ENCODE measurements at places on chromosomes 1 and 21.

- DNase-seq = no peak
Observed at GRCh38 chr1:153180556-153180955, 22.7 kb upstream of the LELP1 start.

- no peak for DNase-seq
Observed at GRCh38 chr21:39052718-39053117, 130.5 kb downstream of the PSMG1 start.

- no peak for DNase-seq
Observed at GRCh38 chr1:56216218-56216617, 363.1 kb downstream of the PLPP3 start.

DNA sequence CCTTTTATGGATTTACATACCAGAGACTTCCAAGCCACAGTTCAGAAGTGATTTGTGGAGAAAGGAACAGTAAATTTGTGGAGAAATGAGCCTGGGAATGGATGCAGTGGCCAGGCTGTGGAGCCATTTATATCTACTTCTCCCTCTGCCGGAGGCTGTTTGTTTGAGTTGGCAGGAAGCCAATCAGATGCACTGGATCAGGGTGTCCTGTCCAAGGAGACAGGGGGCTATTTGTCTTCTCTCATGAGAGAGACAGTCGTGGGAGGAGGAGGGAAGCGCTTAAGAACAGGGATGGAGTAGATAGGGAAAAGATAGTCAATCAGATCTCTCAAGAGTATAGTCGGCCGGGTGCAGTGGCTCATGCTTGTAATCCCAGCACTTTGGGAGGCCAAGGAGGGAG, 2.8 kb upstream of the HAPLN2 start:
- no peak for DNase-seq

- no peak for DNase-seq
Observed at GRCh38 chr1:28044399-28044798, 44.0 kb downstream of the EYA3 start.

DNA sequence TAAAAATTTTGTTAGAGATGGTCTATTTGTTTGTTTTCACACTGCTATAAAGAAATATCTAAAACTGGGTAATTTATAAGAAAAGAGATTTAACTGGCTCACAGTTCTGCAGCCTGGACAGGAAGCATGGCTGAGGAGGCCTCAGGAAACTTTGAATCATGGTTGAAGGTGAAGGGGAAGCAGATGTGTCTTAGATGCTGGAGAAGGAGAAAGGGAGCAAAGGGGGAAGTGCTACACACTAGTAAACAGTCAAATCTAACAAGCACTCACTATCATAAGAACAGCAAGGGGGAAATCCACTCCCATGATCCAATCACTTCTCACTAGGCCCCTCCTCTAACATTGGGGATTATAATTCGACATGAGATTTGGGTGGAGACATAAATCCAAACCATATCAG, 76.8 kb upstream of the COL24A1 start:
- no peak for DNase-seq

GRCh38 chr1:117654493-117655219, 48.8 kb downstream of the TENT5C start:
- no peak for DNase-seq

- DNase-seq = no peak
Observed at GRCh38 chr1:229509576-229509975, 1.4 kb upstream of the NUP133 start.

- no peak for DNase-seq
Observed at GRCh38 chr1:160021376-160022074, 10.3 kb downstream of the PIGM start.

GRCh38 chr21:25107708-25108107, 499.6 kb downstream of the MRPL39 start:
- no peak for DNase-seq

- DNase-seq = no peak
Observed at GRCh38 chr1:10762153-10762523, 34.3 kb downstream of the CASZ1 start.

DNA sequence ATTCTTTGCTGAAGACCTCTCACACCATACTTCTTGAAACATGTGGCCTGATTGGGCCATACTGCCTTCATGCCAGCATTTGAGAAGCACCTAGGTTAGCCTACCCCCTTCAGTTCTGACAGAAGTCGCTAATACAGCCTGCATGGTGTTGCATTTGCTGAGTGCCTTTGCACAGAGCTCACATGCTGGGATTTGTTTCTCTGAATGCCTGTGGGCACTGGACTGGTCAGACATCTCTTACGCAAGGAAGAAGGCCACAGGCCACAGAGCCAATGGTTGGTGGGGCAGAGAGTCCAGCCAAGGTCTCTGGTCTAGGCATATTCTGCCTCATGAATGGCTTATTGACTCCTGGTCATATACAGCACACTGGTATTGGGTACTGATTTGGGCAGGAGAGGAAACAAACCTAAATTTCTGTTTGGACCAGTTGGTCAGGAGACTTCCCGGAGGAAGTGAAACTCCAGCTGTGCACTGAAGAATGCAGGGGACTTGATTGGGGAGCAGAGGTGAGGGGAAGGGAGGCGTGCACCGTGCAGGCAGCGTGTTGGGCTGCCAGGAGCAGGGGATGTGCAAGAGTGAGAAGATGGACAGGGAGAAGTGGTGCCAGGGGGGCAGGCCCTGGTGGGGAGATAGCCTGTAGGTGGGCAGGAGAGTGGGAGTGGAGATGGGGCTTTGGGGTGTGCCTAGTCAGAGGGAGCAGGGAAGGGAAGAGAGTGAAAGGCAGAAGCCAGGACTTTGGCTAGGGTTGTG, 18.1 kb downstream of the URB2 start:
- no peak for DNase-seq

DNA sequence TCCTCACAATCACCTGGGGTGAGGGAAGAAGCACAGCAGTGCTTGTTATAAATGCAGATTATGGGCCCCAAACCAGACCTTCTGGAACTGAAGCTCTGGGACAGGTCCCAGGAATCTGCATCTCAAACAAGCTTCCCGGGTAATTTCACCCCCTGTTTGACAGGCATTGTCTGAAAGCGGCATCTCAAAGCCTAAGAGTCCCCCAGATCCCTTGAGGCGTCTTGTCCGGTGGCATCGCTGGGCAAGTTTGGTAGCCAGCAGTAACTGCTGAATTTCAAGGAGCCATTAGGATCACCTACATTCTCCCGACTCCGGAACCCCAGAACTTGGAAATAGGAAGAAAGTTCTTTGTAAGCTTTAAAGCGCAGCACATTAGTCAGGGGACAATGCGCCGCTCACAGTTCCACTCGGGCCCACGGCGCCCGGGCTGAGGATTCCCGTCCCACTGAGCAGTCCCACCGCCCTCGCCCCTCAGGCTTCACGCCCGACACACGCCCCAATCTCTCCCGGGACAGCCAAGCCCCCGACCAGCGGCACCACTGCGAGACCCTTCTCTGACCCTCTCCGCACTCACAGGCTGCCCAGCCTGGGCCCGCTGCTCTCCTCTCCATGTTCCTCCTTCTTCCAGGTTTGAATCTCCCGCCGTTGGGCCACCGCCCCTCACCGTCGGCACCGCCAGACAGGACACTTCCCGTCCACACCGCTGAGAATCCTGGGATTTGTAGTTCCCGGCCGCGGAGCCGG, at the start of gene IQGAP3:
IQGAP3 (minus strand) TSS at position 647 of the 744 bp plus-strand sequence; CDS start at position 611, 36 bp downstream.
- no peak for DNase-seq

- no peak for DNase-seq
Observed at GRCh38 chr1:172993640-172994039, 57.1 kb downstream of the TNFSF18 start.

- no peak for DNase-seq
Observed at GRCh38 chr1:71828431-71829012, 453.8 kb downstream of the NEGR1 start.

DNA sequence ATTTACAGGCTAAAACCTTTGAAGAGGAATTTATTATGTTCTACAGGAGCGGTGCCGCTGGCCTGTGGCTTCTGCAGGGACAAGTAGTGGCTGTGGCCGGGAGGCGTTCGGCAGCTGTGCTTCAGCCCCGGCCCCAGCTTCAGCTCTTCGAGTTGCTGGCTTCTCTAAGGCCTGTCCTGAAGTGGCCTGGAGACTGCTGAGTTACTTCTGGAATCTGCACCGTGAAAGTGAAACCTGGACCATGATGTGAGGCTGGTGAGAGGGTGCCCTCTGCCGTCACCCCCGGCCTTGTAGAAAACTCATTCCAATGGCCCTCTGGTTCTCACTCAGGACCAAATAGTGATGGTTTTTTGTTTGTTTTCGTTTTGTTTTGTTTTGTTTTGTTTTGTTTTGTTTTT, 48.1 kb downstream of the PRKCZ start:
- no peak for DNase-seq

DNA sequence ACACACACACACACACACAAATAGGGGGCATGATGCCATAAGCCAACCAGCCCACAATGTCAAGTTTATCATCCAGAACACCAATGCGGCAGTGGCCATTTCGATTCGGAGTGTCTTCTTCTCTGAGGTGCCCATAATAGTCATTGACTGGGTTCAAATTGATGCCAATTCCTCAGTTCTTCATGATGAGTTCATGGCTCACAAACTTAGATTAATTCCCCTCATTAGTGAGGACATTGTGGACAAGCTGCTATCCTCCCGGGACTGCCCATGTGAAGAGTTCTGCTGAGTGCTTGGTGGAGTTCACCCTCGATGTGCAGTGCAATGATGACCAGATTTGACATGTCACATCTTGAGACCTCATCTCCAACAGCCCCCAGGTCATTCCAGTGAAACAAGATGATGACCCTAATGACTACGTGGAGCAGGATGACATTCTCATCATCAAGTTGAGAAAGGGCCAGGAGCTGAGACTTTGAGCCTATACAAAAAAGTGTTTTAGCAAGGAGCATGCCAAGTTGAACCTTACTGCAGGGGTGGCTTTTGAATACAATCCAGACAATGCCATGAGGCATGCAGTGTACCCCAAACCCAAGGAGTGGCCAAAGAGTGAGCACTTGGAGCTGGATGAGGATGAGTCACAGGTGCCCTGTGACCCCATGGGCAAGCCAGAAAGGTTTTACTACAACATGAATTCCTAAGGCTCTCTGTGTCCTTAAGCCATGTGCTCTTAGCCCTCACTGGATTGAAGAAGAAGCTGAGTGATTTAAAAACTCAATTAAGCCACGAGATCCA, 211.6 kb upstream of the SAMSN1 start:
- DNase-seq = no peak

DNA sequence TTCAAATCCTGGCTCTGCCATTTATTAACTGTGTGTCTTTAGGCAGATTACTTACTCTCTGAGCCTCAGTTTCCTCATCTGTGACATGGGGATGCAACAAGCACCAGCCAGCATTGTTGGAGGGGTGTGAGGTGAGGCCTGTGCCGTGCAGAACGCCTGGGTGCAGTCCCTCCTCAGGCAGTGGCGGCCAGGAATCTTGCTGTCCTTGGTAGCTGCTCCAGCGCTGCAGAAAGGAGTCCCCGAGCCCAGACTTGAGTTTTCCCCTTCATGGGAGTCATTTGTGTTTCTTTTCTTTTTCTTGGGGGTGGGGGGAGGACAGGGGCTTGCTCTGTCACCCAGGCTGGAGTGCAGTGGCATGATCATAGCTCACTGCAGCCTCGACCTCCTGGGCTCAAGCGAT, 46.6 kb downstream of the DISP3 start:
- DNase-seq = no peak

DNA sequence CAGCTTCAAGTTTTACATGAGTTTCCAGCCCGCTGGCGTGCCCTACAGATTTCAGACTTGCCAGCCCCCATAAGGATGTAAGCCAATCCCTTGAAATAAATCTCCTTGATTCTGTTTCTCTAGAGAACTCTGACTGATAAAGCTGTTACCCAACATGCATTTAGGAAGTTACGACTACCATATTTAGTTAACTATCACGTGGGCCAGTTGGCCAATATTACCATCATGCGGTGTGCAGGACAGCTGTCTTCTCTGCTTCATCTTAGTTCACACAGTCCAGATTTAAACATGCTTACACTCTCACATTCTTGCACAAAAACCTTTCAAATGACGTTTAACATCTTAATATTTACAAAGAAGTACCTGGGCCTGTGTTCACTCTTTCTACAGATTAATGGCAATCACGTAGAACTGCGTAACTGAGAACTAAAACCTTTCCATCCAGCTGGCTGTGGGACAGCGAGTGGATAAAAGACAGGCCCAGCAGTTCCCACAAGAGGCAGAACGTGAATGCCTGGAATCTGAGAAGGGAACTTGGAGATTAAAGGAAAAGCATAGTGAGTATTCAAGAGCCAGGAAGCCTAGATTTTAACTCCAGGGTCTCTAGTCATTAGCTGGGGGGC, 20.8 kb downstream of the FAM177B start:
- DNase-seq = no peak

GRCh38 chr1:90580176-90580575, 136.9 kb downstream of the BARHL2 start:
- no peak for DNase-seq

DNA sequence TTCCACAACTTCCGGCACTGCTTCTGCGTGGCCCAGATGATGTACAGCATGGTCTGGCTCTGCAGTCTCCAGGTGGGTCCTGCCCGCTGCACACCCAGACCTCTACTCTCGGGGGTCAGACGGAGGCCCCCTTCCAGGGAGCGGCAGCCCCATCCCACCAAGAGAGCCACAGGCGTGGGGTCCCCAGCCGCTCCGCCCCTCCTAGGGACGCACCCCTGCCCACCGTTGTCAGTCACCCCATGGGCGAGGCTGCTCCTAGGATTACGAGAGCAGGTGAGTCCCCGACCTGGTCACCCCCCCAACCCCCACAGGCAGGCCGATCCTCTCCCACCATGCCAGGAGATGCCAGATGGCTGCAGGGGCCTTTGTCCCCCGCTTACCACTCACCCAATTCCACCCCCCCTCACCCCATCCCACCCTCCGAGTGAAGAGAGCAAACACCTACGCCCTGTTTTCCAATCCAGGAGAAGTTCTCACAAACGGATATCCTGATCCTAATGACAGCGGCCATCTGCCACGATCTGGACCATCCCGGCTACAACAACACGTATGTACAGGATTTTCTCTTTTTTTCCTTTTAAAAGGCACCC, 107.0 kb downstream of the PDE9A start:
- no peak for DNase-seq

- no peak for DNase-seq
Observed at GRCh38 chr1:60759291-60759690, 323.1 kb upstream of the NFIA start.

GRCh38 chr1:41977326-41977725, 58.6 kb upstream of the HIVEP3 start:
- DNase-seq = no peak

GRCh38 chr1:183185941-183186490, at the start of gene LAMC2:
LAMC2 (plus strand) TSS chr1:183186264; CDS start chr1:183186353, 89 bp downstream.
- DNase-seq = no peak

- no peak for DNase-seq
Observed at GRCh38 chr1:210727709-210728108, 399.0 kb downstream of the HHAT start.

GRCh38 chr1:27405074-27405473, 12.7 kb downstream of the GPR3 start:
- DNase-seq = no peak

- no peak for DNase-seq
Observed at GRCh38 chr1:193658081-193658480, 471.7 kb upstream of the B3GALT2 start.
